ENCODE measurements at places on chromosomes 2 and 18.

GRCh38 chr2:176885661-176886060, 326.9 kb upstream of the HNRNPA3 start:
- no peak for DNase-seq

- no peak for DNase-seq
Observed at GRCh38 chr2:12017499-12018157, 271.2 kb downstream of the LPIN1 start.

DNA sequence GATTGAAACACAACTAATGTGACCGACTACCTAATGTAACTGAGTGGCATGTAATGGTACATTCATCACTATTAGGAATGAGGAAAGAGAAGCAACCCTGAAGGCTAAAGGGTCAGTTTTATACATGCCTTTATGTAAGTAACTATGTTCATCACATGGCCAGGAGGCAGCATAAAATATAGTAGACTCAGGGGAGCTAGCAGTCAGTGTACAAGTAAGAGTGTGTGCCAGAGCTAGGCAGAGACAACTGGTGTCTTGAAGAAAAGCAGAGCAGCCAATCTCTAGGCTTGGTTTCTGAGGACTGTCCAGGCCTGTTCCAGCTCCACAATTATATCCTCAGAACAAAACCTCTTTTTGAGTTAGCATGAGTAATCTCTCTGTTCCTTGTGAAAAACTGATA, 18.1 kb downstream of the SMAD2 start:
- DNase-seq = no peak

DNA sequence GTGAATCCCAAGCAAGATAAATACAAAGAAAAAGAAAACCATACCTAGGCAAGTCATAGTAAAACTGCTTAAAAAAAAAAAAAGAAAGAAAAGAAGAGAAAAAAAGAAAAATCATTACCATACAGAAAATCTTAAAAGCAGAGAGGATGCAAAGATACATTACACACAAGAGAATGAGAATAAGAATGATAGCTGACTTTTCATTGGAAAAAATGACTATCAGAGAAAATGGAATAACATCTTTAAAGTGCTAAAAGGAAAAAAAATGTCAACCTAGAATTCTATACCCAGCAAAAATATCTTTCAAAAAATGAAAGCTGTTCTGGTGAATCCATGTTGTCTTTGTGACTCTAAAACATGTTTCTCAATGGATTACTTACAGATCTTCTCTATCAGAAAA, 66.2 kb downstream of the REEP1 start:
- DNase-seq = no peak

DNA sequence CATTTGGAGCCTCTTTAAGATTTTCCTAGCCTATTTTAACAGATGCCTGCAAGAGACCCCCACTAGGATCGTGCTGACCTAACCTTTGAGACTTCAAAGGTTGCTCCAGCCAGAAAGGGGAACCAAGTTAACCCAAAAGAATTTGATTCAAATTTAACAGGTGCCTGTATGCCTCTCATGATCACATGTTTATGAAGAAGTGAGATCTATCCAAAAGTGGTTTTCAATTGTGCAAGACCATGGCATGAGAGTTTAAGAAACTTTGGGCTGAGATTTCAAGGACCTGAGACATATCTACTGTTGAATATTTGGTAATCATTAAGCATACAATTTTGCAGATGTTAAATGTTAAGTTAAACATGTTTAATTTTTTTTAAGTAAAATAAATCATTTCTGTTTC, 1.3 kb upstream of the RSAD2 start:
- no peak for DNase-seq

- no peak for DNase-seq
Observed at GRCh38 chr2:241036964-241037421, 38.6 kb downstream of the SNED1 start.

DNA sequence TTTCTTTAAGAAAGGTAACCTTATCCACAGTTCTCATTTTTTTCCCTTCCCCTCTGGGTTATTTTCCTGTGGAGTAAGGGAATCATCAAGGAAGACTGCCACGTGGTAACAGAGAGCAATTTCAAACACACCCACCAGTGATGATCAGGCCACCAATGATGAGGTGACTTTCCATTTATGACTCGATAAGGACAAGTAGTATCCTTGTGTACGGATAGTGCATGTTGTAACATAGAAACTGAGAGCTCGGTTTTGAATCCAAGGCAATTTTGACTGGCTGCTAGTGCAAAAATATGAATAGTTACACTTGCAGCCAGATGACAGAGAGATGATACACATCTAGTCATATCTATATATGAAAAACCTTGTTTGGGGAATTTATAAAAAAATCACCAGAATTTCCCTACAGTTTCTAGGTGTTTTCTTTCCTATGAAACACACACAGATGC, 143.6 kb upstream of the TCF4 start:
- DNase-seq = no peak

GRCh38 chr2:23498943-23499342, 114.0 kb downstream of the KLHL29 start:
- no peak for DNase-seq

- no peak for DNase-seq
Observed at GRCh38 chr2:11082880-11083279, 72.4 kb upstream of the SLC66A3 start.
